ENCODE measurements at places on chromosomes 3 and 15.

GRCh38 chr15:74350295-74351275, 16.9 kb downstream of the CYP11A1 start:
- no peak for DNase-seq

DNA sequence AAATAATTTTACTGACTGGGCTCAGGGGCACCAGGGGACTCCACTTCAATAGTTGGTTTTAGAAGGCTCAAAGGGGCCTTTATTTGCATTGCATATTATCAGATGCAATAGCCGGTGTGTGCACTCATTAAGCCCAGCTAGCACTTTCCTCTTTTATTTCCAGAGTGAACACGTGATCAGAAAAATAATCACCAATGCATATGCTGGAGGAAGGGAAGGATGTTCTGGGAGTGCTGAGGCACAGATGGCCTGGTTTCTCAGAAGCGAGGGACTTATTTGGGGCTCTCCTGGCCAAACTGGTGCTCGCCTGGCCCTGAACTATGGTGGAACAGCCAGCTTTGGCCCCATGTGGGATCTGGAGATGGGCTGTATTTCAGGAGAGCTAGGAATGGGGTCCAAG, 60.4 kb upstream of the SEC13 start:
- no peak for DNase-seq

- no peak for DNase-seq
Observed at GRCh38 chr15:35209838-35210237, 124.7 kb upstream of the NANOGP8 start.

- DNase-seq: no peak
Observed at GRCh38 chr3:56322862-56323261, 145.4 kb downstream of the ERC2 start.

DNA sequence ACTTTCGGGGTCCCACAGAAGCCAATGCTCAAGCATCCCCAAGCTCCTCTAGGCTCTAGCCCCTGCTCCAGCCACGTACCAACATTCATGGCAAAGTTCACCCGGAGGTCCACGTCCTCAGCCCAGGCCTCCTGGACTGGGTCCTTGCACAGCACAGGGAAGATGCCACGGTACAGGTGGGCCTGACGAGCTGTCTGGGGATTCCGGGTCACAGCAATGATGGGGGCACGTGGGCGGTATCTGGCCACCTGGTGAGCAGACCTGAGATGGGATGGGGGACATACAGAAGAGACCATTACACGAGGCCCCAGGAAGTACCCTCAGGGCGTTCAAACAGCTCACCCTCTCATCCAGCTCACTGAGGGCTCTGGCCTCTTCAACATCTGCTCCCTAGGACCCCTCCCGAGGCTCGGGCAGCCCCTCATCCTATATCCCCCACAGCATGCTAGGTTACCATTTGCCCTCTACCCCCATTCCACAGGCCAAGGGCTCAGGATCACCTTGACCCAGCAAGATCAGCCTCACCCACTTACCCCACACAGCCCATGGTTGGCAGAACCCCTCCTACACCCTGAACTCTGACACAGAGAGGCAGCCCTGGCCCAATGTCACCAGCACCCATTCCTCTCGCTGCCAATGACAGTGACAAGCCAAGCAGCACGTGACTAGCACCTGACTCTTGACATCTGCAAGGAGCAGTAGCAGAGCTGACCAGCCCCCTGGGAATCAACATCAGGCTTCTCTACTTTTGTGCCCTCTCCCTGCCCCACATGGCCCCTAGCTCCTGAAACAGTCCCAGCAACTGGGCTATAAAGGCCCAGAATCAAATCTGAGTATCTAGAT, 3.0 kb upstream of the GRAMD2A start:
- no peak for DNase-seq

- DNase-seq: no peak
Observed at GRCh38 chr3:140236836-140237501, 302.0 kb downstream of the CLSTN2 start.

All from stimulated activated naive CD8-positive, alpha-beta T cell treated with anti-CD3 and anti-CD28 coated beads, Interleukin-15, Interleukin-2, amounts not matched to agents 100 U/mL and 50 U/mL, for 24 hours (primary cell).